Activated T-cell treated with anti-CD3 and anti-CD28 coated beads, Interleukin-2, amount 50 U/mL, for 72 hours (primary cell): ENCODE measurements at places on chromosomes 16 and 17.

- DNase-seq: no peak
These were observed 26.1 kb downstream of the TOM1L2 start for GRCh38 chr17:17946093-17946492.

GRCh38 chr17:5485270-5486205 lies at the start of gene DERL2:
TSS of gene DERL2 (minus strand) at chr17:5486178. CDS start at chr17:5486161, 17 bp downstream.
- DNase-seq: no peak

DNA sequence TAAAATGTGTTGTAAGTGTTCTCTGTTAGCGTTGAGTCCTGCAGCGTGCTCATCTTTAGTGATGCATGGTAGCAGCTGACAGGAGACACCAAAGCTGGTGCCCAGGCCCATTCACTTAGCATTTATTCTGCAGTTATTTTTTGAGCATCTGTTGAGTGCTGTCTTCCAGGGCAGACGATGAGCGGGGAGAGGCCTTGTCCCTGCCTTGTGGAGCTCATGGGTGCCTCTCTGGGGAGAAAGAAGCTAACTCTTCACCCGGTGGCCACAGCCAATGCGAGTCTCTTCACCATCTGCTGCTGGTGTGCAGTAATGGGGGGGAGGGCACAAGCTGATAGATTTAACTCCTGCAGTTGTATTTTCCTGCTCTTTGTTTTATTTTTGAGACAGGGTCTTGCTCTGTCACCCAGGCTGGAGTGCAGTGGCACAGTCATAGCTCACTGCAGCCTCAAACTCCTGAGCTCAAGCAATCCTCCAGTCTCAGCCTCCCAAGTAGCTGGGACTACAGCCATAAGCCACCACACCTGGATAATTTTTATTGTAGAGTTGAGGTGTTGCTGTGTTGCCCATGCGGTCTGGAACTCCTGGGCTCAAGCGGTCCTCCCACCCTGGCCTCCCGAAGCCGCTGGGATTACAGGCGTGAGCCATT lies 30.5 kb downstream of the GPT2 start:
- no peak for DNase-seq

DNA sequence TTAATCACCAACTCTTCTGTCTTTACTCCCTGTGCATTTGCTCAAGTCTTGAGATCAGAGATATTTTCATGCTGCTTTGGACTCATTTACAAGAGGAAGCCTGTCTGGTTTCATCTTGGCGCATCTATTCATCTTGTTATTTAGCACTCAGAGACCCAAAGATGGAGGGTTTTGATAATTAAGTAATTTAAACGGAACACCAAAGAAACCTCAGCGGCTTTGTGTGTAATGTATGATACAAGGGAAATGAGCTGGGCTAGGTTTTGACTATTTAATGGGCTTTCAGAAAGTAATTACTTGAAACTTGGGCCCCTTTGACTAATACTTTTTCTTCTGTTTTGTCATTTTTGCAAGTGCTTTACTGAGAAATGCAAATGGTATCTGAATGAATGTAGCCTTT lies 66.2 kb upstream of the CACNG3 start:
- peak; percentile 35 for DNase-seq

DNA sequence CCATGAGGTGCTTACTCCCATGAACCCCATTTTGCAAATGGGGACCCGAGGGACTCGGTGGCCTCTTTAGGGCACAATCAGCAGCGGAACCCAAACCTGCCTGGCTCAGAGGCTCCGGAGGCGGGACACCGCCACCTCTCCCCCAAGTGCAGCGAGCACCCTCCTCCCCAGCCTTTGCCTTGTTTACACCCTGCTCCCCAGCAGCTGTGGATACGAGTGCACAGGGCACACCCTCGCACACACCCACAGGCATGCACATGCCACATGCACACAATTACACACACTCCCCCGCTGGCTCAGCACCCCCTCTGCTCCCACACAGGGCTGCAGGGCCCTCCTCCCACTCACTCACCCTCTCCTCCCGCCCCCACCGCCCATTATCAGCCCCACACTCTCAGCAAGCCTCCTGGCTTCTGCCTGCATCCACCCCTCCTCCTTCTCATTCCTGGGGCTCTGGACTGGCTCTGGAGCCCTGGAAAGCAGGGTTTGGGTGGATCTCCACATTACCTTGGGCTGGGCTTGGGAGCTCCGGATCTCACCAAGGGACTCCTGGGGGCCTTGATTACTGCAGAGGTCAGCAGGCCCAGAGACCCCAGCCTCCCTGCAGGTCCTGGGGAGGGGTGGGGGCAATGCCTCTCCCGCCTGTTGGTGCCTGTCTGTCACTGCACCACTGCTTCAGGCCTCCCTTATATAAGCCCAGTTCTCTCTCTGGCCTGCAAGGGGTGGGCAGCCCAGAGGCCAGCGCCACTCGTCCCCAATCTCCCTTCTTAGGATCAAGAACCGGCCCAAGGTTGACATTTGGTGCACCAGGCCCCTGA lies 6.4 kb downstream of the PDK2 start:
- DNase-seq: no peak

GRCh38 chr17:77779711-77780539 lies 178.6 kb upstream of the TNRC6C start:
- no peak for DNase-seq

GRCh38 chr17:4463818-4464476 lies 30.2 kb downstream of the SPNS3 start:
- no peak for DNase-seq

DNA sequence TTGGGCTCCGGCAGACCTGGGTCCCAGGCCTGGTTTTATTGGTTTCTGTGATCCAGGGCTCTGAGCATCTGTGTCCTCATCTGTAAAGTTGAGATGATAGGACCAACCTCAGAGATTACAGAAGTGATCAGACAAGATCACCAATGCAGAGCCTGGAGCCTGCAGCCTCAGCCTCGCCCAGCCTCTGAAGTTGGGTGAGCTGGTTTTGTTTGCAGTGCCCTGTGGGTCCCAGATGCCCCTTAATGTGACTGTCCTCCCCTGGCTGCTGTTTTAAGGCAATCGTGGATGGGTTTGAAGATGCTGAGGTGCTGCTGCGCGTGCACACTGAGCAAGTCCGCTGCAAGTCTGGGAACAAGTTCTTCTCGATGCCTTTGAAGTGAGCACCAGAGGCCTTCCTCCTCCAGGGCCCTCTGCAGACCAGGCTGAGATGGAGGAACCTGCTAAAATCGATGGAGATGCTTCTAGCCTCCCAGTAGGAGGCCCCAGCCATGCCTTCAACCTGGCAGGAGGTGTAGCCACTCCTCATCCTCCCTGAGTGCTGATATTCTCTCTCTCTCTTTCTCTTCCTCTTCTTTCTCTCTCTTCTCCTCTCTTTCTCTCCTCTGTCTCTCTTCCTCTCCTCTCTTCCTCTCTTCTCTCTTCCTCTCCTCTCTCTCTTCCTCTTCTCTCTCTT lies 5.6 kb upstream of the MMP15 start:
- DNase-seq: no peak

DNA sequence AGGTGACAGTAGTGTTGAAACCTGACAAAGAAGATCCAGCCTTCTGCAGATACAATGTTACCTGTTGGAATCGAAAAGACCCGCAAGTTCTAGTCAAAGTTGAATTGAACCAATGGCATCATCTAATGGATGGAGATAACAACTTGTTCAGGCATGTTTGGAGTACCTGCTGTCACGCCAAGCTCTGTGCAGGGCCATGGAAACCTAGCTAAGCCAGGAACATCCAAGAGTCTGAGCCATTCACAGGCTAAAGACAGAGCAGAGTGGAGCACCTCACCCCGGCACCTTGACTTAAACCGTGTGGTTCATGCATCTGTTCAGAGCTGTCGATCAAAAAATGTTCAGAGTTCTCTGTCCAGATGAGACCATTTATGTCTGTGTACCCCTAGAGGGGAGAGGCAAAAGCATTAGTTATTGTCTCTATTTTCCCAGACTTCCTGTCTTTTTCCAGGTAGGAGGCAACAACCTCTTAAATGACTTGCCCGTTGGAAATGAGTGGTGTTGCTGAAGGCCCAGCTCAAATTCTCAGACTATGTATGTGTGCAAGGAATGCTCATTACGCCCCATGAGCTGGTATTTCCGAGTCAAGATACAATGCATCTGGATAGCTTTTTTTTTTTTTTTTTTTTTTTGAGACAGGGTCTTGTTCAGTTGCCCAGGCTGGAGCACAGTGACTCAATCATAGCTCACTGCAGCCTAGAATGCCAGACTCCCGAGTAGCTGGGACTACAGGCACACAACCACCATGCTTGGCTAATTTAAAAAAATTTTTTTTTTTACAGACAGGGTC lies 44.9 kb upstream of the XYLT1 start:
- DNase-seq: no peak

GRCh38 chr17:17561408-17562145 lies 29.9 kb downstream of the PEMT start:
- DNase-seq: no peak

DNA sequence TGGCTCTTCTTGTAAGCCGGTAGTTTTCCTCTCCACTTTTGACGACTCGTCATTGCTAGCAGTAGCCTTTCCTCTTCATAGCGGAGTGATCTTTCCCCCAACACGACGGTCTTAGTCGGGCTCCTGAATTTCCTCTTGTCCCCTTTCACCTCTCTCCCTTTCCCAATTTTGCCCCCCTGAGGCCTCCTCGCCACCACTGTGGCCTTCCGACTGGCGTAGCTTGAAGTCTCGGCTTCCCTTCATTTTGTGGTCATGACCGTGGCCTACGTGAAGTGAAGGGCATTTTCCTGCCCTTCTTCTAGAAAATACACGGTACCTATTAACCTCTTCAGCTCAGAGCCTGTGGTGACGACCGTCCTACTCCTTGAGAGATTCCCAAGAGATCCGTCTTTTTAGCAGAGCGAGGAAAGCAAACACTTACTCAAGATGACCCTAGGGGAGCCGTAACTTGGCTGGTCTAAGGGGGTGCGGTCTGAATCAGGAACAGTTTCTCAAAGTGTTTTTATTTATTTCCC lies 787 bp downstream of the PRKAR1A start:
- no peak for DNase-seq

- no peak for DNase-seq
These were observed 20.7 kb downstream of the MMP15 start for GRCh38 chr16:58046054-58046881.

- DNase-seq: peak; percentile 87
These were observed 6.6 kb downstream of the PHB1 start for GRCh38 chr17:49407981-49408501.

DNA sequence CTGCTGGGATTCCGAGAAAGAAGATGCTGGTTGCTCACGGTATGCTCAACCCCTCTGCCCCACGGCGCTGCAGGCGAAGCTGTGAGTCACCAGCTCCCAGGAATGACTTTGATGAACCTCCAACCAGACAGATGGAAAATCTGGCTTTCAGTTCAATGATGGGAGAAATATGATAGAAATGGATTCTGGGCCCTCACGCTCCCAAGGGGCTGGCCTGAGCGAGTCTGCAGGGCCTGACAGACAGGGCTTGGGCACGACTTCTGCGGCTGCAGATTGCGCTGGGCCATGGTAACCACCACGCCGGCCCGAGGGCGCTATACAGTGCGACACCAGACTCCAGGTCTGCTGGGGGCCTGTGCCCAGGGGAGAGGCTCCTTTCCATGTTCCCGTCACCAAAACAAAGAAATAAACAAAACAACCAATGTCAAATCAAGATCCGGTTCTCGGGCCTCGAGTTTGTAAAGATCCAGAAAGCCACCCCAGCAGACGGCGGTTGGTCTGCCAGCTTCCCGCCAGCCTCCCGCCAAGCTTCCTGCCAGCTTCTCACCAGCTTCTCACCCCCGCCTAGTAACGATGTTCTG lies 11.1 kb upstream of the ABR start:
- DNase-seq: no peak

- DNase-seq: peak; percentile 89
These were observed 9.9 kb upstream of the RAP1GAP2 start for GRCh38 chr17:2786176-2786881.

GRCh38 chr17:40355123-40355803 lies 9.3 kb downstream of the GJD3 start:
- DNase-seq: peak; percentile 88

GRCh38 chr16:67389911-67390815 lies 3.1 kb downstream of the TPPP3 start:
- no peak for DNase-seq

DNA sequence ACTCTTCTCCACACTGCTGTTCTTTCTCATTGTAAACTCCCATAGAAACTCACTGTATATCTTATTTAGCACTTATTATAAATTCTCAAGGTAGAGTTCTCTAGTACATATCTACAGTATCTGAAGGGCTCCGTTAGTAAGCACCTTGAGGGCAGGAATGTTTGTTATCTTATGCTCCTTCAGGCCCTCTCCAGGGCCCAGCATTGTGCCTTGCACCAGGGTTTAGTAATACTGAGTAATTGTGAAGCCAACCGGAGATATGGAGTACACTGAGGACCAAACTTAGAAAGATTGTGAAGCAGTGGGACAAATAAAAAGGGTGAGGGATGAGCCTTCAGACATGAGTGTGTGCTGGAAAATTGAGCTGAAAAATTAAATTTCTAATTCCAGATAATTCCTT lies 26.4 kb downstream of the RNF43 start:
- no peak for DNase-seq

DNA sequence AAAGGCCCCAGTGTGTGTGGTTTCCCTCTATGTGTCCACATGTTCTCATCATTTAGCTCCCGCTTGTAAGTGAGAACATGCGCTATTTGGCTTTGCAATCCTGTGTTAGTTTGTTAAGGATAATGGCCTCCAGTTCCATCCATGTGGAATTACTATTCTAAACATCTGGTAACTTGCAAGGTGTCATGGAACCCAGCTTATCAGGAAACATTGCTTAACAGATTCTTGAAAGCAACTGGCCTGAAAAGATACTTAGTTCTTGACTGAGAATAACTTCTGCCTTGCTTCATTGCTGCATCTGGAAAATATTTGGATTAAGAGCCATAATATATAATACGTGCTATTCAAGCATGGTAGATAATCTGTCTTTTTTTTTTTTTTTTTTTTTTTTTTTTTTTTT lies 27.8 kb downstream of the PAFAH1B1 start:
- no peak for DNase-seq

DNA sequence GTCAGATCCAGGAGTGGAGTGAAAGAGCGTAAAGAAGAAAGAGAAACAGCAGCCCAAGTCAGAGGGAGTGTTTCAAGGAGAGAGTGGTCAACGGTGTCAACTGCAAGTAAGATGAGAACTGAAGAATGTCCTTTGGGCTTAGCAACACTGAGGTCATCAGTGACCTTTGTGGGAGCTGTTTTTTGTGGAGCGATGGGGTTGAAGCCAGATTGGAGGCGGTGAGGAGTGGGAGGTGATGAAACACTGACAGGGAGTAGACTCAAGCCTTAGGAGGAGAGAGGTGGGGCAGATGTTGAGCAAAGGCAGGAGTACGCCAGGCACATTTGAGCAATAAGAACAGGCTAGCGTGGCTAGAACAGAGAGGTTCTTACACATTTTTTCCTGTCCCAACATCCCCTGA lies 103.7 kb upstream of the GNAO1 start:
- no peak for DNase-seq

GRCh38 chr16:77662246-77662645 lies 60.1 kb upstream of the NUDT7 start:
- DNase-seq: no peak

GRCh38 chr17:74149597-74150427 lies 53.7 kb upstream of the RPL38 start:
- no peak for DNase-seq

- peak; percentile 37 for DNase-seq
These were observed 2.4 kb downstream of the SERPINF1 start for GRCh38 chr17:1764284-1764683.
